ENCODE measurements at places on chromosomes 2 and 18.

DNA sequence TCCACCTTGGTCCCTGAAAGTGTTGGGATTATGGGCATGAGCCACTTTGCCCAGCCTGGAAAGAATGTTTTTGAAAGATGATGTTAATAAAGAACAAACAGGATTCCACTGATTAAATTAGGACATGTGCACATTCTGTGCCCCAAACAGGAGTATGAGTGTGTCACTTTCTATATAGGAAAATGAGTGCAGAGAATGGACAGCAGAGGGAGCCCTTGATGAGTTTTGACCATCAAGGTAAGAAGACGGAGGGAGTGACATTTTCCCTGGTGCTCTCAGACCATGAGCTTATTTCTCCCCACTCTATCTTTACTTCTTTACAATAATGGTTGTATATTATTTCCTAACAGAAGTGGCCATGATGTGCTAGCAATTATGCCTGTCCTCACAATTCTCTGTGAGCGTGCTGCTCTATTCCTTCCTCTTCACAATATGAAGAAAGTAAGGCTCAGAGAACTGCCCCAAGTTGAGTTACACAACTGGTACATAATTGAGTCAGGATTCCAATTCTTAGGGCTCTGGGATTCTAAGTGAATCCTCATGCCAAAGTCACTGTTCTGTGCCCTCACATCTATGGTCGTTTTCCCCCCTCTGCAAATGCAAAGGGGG lies 20.6 kb downstream of the RPL37A start:
- DNase-seq: no peak

GRCh38 chr2:203741566-203741965 lies 35.1 kb downstream of the CD28 start:
- no peak for DNase-seq

GRCh38 chr2:20929721-20930120 lies 106.8 kb upstream of the LDAH start:
- no peak for DNase-seq

DNA sequence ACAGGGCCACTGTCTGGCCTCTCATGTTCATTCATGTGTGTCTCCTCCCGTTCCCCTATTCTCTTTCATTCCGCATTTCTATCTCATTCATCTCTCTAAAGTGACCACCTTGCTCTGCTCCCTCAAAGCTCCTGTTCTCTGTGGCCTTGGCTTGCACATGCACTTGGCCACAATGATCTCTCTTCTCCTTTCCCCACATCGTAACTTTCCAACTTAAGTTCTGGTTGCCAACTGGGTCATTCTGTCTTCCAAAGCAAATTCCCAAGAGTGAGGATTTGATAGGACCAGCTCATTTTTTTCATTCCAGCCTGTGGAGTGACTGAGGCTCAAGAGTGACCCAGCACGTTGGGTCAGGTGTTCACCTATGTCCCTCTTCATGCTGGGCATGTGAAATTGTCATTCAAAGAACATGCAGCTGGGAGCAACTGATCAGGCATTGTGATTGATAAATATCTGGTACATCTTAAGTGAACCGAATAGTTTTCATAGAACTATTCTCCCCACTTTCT lies 14.3 kb upstream of the ITGA6 start:
- no peak for DNase-seq

- DNase-seq: no peak
Measured at GRCh38 chr18:76391746-76392145, 103.3 kb downstream of the ZNF516 start.

- no peak for DNase-seq
Measured at GRCh38 chr2:181677912-181678586, 2.3 kb downstream of the NEUROD1 start.

- DNase-seq: no peak
Measured at GRCh38 chr2:141417246-141417797, 713.5 kb downstream of the LRP1B start.

GRCh38 chr18:36281936-36282335 lies 15.6 kb upstream of the FHOD3 start:
- no peak for DNase-seq

- DNase-seq: no peak
Measured at GRCh38 chr2:164771897-164772296, 69.7 kb downstream of the COBLL1 start.

GRCh38 chr2:193331676-193332075 lies 1136.9 kb upstream of the TMEFF2 start:
- no peak for DNase-seq

- DNase-seq: no peak
Measured at GRCh38 chr2:239930871-239931771, 94.0 kb downstream of the NDUFA10 start.

GRCh38 chr2:134504586-134505336 lies 214.0 kb downstream of the TMEM163 start:
- DNase-seq: no peak

GRCh38 chr2:16015210-16015902 lies 75.0 kb downstream of the MYCN start:
- DNase-seq: no peak

DNA sequence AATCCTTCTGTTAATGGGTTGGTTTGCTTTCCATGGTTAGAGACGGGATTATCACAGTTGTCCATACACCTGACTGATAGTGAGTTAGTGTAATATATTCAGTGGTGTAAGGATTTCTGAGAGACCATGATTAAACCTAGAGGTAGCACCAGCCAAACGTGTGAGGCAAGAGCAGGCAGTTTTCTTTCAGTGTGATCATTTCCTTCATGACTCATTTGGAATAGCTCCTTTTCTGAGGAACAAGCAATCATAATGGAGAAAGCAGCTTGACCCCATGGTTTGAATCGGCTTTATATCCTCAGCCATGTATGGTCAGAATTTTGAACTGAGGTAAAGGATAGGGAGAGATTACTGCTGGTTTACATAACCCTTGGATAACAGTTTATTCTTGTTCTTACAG lies 2.9 kb downstream of the MXD1 start:
- no peak for DNase-seq

GRCh38 chr2:9623151-9623550 lies 7.6 kb downstream of the YWHAQ start:
- DNase-seq: no peak

GRCh38 chr2:186827862-186828492 lies 21.0 kb downstream of the ZSWIM2 start:
- DNase-seq: no peak

GRCh38 chr2:215068399-215068798 lies 70.0 kb downstream of the ABCA12 start:
- DNase-seq: no peak

GRCh38 chr2:181760521-181760920 lies 80.2 kb upstream of the NEUROD1 start:
- no peak for DNase-seq

- DNase-seq: no peak
Measured at GRCh38 chr2:175964195-175964594, 37.9 kb downstream of the LNPK start.

GRCh38 chr18:79819064-79819967 lies 21.6 kb downstream of the KCNG2 start:
- DNase-seq: no peak

GRCh38 chr2:65057391-65058052 lies 1.3 kb downstream of the CEP68 start:
- DNase-seq: no peak

DNA sequence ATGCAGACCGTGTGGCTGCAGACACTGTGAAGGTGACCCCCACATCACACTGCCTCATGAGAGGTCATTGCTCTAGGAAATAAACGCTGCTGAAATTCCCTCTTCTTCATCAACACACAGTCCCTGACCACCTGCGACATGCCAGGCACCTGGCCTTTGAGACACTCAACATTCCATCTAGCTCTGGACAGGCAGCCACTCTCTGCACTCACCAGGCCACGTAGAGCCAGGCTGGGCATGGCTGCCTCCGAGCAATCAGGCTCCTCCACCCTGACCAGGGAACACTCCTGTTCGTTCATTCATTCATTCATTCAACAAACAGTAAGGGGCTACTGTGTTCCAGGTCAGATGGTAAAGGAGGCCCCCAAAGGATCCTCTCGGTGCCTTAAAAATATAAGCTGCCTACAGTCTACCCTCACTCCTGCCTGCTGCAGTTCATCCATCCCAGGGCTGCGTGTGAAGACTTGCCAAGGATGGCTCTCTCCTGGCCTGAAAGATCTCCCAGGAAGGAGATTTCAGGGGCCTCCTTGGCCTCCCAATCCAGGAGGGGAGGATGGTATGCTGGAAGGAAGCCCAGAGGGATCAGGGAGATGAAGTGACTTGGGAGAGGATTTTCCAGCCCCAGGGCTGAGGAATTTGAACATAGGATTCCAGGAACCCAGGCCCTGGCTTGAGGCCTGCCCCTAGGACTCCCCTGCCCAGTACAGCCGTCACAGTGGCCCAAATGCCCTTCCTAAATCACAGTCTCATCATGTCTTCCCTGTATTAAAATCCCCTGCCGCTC lies 66.7 kb downstream of the TNS1 start:
- DNase-seq: no peak

DNA sequence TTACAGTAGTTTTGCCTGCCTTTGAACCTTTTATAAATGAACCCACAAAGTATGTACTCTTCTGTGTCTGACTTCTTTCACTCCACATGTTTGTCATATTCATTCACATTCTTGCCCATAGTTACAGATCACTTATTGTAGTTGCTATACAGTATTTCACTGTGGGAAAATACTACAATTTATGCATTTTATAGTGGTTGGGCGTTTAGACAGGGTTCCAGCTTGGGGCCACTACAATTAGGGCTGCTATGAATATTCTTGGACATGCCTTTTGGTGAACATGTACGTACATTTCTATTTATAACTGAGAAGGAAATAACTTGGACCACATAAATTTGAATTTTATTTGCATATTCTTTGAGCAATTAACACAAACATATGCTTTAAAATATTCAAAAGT lies 15.4 kb upstream of the PMAIP1 start:
- DNase-seq: no peak

DNA sequence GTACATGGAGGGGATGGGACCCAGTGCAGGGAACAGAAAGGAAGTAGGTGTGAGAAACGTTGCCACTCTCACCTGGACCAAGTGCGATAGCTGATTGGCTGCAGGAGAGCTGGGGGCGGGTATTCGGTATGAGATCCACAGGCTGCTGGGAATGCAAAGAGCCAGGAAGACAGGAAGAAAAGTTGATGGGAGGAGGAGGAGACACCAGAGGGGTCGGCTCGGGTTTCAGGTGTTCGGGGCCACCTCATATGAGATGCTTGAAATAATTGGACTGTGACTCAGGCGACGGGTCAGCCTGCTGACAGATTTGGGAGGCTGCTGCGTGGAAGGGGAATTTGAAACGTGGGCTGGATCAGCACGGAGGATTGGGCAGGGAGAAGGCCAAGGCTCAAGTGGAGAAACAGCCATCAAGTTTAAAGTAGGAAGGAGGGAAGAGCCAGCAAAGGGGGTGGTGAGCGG lies 65.1 kb downstream of the MRPS9 start:
- DNase-seq: no peak

- no peak for DNase-seq
Measured at GRCh38 chr18:66495844-66496243, 108.0 kb downstream of the CDH19 start.

GRCh38 chr18:50030146-50030545 lies 164.8 kb downstream of the MYO5B start:
- DNase-seq: no peak

DNA sequence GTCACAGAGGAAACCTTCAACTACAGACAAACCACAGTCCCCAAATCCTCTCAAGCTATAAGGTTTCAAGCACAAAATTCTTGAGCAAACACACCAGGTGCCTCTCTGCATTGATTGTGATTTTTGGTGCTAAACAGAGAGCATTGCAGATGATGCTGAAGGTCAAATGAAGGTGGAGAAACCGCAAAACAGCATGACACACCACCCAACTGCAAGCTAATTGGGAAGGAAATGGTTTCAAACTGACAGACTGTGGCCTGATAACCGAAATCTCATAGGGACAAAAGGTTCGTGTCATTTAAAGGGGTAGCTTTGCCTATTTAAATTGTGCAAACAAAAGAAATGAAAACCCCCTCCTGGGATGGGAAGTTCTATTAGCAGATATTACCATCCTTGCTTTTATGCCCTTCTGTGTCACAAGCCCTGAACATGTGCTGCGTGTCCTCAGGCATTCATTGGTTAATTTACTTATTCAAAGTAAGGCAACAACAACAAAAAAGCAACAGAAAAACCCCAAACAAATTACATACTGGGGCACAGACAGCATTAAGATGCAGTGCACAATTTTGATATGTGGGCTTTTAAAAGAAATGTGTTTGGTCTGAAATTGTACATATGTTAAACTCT lies 154.9 kb downstream of the AQP4 start:
- no peak for DNase-seq

DNA sequence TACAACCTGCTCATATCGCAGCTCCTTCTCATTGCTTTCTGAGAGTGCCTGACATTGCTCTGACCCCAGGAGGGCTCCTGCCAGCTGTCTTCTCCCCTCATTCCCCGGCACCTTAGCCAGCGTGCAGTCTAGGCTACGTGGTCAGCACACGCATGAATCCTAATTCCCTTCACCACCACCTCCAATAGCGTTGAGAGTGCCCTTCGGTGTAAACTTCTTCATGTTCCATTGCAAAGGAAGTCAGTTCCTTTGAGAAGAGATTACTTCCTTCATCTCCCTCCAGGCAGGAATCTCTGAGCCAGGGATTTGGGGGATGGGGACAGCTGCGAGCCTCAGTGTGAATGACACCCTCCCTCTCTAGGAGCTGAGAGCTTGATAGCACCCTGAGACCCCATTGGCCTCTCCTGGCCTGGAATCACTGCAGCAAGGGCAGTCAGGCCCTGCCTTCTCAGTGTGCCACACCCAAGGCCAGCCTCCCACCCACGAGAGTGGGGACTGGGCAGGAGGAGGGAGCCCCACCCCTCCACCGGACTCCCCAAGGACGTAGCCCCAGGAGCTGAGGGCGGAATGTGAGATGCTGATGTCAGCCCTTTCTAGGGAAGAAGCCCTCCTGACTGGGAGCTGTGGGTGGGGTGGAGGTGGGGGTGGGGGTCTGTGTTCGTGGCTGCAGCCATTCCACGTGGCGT lies 53.4 kb downstream of the SLC66A2 start:
- no peak for DNase-seq

GRCh38 chr2:151789055-151789834 lies 39.0 kb downstream of the ARL5A start:
- no peak for DNase-seq

DNA sequence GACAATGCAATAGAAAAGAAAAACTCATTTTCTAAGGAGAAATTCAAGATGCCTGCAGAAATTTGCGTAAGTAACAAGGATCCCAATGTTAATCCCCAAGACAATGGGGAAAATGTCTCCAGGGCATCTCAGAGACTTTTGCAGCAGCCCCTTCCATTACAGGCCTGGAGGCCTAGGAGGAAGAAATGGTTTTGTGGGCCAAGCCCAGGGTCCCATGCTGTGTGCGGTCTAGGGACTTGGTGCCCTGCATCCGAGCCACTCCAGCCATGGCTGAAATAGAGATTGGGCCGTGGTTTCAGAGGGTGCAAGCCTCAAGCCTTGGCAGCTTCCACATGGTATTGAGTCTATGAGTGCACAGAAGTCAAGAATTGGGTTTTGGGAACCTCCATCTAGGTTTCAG lies 103.9 kb upstream of the ACVR1 start:
- DNase-seq: no peak

- DNase-seq: no peak
Measured at GRCh38 chr2:235827585-235827992, 333.7 kb downstream of the AGAP1 start.

- no peak for DNase-seq
Measured at GRCh38 chr2:95347681-95348608, 50.8 kb downstream of the KCNIP3 start.
